NCI-H187 (cell line): ENCODE measurements at places on chromosomes 3 and 15.

GRCh38 chr15:96392380-96393208, 62.1 kb downstream of the NR2F2 start:
- DNase-seq: no peak

- DNase-seq: no peak
These were observed 277.6 kb downstream of the LPP start for GRCh38 chr3:188431553-188431952.

DNA sequence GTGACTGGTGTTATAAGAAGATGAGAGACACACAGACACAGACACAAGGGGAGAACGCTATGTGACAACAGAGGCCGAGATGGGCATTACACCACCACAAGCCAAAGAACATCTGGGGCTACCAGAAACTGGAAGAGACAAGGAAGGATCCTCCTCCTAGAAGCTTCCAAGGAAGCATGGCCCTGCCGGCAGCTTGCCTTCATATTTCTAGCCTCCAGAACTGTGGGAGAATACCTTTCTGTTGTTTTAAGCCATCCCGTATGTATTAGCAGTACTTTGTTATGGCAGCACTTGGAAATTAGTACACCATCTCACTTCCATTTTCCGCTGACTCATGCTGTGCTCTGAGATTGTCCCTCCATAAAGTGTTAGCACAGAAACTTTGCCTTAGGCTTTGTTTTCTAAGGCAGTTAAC, 38.7 kb upstream of the CA12 start:
- no peak for DNase-seq

DNA sequence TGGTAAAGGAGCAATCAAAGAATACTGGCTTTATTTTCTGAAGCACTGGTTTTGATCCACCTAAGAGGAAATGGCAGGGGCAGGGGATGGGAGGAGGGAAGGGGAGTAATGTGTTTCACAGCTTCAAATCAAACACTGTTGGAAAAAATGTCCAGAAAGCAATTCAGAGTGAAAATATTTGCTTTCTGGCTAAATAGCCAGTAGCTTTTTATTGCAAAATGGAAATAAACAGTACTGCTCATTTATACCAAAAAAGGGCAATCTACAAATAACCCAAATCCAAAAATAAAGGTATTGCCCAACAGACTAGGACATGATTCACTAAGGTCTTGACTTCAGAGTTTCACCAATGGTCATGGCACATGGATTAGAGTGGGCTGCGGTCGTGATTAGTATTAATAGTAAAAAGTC, 279.3 kb upstream of the THBS1 start:
- DNase-seq: no peak

DNA sequence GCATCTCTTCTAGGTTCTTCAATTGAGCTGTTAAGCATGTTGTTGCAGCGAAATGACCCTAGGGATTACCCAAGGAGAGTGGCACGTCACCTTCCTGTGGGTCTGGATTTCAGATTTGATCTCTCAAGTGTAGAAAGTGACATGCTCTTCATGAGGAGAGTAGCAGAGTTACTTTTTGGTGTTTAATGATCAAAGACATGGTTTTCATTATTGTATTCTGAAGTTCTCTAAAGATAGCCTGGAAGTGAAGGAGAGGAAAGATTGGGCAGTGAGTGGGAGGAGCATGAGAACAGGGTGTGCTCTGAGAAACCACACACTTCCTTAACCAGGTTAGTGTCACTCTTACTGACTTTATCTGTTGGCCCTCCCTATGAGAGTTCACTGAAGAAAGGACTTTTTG, 153.6 kb downstream of the AKAP13 start:
- no peak for DNase-seq

GRCh38 chr3:100144255-100144866, 30.1 kb upstream of the FILIP1L start:
- DNase-seq: no peak

DNA sequence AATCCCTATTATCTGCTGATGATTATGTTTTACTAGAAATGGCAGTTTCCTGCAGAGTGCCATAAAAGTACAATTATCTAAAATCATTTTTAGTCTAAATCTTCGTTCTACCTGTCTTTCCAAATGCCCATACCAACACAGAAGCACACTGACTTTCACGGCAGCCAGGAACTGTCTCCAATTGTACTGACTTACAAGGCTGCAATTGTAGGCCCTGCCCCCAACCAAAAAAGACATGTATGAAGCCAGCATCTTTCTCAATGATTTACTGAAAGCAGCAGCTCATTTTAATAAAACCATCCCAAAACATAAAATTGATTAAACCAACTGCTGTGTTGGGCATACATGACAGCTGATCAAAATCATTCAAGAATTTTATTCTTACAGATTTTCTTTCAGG, 119.0 kb downstream of the TBC1D5 start:
- DNase-seq: no peak

GRCh38 chr3:137948400-137949072, 61.4 kb upstream of the CLDN18 start:
- DNase-seq: no peak

DNA sequence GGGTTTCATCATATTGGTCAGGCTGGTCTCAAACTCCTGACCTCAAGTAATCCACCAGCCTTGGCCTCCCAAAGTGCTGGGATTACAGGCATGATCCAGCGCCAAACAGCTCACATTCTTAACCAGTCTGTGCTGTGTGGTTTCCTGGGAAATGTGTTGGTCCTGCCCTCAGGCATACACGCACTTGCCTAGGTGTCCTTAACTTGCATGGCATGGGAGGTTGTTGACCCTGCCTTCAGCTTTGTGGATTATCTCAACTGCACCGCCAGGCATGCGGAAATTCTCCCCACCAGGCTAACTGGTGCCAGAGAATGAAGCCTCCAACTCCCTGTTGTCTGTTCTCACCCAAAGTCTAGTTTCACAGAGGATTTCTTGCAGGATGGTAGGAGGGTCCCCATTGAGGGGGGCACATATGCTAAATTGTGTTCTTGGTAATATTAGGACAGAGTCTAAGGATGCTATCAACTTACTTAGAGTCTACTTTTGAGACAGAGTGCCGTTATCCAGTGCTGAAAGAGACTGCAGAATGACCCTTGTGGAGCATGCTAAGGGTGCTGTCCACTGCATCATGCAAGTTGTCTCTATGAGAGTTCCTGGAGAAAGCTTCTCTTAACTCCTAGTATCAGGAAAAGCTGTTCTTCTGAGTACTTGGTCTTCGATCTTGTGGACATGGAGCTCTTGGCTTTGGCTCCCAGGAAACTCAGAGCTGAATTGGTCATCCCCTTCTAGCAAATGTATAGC, 61.6 kb upstream of the EIF1B start:
- DNase-seq: no peak

DNA sequence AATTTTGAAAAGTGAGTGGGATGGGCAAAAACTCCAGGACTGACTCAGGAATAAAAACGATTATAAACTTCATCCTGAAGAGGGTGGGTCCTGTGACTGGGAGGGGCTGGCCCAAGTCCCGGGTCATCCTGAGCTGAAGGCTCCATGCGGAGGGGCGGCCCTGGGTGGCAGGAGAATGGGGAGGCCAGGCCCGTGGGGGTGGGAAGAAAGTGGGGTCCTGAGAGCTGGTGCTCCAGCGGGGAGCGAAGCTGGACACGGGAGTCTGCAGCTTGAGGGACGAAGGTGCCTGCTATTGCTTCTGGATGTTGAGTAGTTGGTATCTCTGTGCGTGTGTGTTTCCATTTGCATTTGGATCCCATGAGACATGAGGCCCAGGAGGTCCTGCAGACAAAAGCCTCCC, 4.7 kb upstream of the OCA2 start:
- DNase-seq: no peak
